ENCODE measurements at places on chromosomes 3 and 15.

- DNase-seq = no peak
Observed at GRCh38 chr3:21551019-21551418, 200.0 kb downstream of the ZNF385D start.

GRCh38 chr3:141426404-141427034, 58.2 kb downstream of the ZBTB38 start:
- no peak for DNase-seq

GRCh38 chr3:151584566-151584965, 123.7 kb upstream of the IGSF10 start:
- DNase-seq = no peak

DNA sequence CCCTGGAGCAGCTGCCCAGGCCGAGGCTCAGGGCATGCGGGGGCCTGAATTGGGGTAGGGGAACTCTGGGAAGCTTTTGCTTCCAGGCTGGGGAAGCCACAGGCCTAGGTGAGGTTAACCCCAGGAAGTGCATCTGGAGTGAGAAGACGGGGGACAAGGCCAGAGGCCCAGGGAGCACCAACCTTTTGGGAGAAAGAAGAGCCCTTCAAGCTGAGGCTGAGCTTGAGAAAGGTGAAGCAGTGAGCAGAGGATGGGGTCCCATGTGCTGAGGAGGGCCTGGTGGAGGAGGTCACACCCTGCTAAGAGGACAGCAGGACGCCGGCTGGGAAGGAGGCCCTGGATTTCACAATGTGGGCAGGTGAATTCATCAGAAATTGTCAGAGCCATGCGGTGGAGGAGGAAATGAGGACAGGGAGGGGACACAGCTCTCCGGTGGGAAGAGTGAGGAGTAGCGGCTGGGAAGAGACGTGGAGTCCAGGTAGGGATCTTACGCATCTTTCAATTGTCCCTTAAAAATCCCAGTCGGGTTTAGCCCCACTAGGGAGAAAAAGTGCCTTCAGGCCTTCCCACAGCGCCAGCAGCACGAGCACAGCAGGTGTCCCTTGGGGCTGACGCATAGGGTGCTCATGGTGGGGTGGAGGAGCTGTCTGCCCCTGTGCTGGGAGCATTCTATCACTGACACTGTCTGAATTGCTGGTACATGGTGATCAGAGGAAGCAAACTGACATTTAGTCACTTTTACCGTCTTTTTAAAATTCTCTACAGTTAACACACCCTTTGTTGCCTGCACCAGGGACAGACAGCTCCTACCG, 50.9 kb downstream of the HCN4 start:
- DNase-seq = no peak

GRCh38 chr3:145900056-145900829, 260.7 kb downstream of the PLOD2 start:
- no peak for DNase-seq

GRCh38 chr15:64774037-64774628, 1.3 kb downstream of the RBPMS2 start:
- DNase-seq = no peak

DNA sequence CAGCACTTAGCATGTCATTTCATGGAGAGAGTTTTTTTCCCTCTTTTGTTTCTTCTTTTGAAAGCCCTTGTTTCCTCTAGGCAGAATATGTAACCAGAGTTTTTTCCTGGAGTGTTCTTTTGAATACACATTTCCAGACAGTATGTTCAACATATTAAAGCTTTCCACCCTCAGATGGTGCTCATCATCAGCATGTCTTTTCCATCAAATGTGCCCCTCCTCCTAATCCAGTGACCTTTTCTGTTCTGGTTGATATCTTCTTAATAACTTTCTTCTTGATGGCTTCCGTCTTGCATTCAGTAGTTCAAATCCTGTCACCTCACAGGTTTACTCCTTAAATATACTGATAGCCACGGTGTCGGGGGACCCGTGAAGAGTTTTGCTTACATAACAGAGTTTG, 78.6 kb downstream of the FNDC3B start:
- DNase-seq = no peak

- no peak for DNase-seq
Observed at GRCh38 chr3:133455281-133455680, 55.4 kb downstream of the BFSP2 start.

GRCh38 chr3:134628884-134629283, 21.9 kb downstream of the KY start:
- DNase-seq = no peak

GRCh38 chr15:50113187-50113505, 5.9 kb downstream of the ATP8B4 start:
- DNase-seq = no peak

GRCh38 chr15:55740981-55741832, 1.7 kb downstream of the PRTG start:
- no peak for DNase-seq

DNA sequence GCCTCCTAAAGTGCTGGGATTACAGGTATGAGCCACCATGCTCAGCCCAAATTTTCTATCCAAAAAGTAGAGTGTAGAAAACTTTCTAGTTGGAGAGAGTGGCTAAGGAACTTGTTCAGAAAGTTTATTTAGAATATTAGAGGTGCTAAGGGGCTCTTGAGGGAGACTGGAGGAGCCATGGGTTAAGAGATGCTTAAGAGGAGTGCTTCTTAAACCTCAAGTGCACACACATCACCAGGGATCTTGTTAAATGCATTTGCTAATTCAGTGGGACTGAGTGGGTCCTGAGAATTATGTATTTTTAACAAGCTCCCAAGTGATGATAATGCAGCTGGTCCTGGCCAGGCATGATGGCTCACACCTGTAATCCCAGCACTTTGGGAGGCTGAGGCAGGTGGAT, 29.7 kb upstream of the SLMAP start:
- no peak for DNase-seq

- no peak for DNase-seq
Observed at GRCh38 chr3:195601382-195601781, 17.6 kb upstream of the APOD start.

- DNase-seq = peak; percentile 58
Observed at GRCh38 chr3:153927107-153927506, 194.1 kb upstream of the ARHGEF26 start.

DNA sequence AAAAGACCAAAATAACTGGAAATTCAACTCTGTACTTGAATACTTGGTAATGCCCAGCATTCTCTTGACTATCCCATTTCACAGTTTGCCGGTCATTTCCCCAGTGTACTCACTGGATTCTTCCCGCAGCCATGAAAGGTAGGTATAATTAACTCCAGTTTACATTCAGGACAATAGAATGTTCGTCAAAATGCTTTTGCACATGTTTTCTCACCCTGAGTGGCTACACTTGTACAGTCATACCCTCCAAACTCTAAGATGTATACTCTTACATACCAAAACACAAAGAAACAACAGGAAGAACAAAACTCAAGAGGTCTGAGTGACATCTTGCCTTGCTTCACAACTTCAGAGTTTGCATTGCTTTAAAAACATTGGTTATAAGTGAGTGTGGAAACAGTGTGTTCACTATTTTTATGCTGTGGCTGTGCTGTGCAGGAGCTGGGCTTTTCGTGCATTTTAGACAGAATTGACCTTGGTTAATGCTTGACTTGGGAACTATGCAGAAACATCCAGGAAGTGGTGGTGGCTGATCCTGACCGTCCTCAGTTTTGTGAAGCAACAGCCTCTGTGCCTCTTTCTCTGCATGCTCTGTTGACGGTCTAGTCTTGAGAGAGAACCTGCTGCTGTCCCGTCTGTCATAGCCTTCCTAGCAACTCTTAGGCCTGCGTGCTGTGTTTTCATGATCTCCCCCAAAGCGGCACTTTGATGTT, 90.5 kb downstream of the IGF1R start:
- DNase-seq = no peak

DNA sequence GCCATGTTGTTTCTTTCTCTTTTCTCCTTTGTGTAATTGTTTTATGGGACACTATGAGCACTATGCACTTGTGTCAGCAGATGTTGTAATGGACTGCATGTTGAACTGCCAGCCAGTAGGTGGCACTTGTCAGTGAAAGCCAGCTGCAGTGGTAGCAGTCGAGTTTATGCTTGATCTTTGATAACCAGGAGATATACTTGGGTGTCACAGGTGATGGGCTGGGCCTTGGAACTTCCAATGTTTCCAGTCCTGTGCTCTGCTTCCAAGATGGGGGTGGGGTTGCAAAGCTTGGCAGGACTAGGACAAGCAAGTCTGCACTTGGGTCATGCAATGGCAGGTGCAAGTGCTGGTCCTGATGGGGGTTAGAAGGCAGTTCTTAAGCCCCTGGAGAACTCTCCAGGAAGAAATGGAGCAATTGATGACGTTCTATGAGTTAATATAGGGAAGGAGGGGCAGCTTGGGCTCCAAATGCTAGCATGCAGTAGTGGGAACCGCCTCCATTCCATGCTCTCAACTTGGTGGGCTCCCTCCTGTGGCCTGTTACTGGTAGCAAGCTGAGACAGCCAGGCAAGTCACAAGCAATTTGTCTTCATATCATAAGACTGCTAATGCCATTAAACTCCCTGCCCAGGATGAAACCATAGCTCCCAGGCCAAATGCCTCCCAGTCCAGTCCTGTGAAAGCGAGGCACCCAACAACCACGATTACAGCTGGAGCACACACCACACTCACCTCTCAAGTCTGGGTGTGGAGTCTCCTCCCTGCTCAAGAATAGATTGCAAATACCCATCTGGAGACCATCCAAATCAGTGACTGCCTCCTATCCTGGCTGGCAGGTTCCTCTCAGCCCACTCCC, 287.2 kb downstream of the CGGBP1 start:
- no peak for DNase-seq

GRCh38 chr15:33551860-33552259, 241.1 kb downstream of the RYR3 start:
- DNase-seq = no peak

DNA sequence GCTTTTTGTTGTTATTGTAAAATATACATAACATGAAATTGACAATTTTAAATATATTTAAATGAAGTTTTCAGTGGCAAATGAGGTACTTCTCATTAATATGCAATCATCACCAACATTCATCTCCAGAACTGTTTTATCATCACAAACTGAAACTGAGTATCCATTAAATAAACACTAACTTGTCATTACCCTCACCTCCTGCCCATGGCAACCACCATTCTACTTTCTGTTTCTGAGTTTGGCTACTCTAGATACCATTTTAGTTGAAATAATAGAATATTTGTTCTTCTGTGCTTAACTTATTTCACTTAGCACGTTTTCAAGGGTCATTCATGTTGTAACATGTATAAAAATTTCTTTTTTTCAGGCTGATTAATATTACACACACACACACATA, 834.3 kb downstream of the PLOD2 start:
- no peak for DNase-seq

GRCh38 chr15:74892313-74892712, 2.5 kb downstream of the MPI start:
- no peak for DNase-seq

DNA sequence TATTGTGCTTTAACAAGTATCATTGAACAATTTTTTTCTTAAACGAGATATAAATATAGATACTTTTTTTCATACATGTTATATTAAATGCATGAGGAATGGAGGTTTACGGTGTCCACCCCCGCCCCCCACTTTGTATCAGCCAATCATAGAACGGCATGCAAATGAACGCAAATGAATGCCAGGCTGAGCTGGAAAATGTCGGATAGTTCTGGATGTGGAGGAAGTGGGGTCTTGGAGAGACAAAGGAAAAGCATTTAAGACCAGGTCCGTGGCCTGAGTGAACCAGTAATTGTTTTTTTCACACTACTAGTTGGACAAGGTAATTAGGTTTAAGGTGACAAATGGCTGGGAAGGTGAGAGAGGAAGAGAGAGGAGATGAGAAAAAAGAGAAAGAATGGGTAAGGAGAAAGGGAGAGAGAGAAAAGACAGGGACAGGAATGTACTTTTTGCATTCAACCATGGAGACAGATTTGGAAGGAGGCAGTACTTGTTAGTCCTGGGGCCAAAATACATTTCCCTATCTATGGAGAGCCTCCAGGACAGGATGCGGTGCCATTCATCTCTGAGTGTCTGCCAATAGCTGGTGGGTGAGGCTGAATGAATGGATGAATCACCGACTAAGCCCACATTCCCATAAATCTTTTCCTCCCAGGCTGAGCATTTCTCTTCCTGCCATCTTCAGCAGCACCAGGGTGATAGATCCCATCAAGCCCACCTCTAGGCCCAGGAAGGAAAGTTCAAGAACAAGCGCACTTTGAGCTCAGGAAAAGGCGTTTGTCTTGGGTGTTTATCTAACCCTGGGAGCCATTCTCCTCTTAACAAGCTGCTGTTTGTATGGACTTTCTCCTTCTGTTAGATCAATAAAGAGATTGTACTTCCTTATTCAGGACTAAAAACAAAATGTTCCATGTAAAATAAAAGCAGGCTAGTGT, 1.4 kb upstream of the RAD18 start:
- DNase-seq = no peak

GRCh38 chr15:95208988-95209387, 977.6 kb downstream of the MCTP2 start:
- DNase-seq = no peak

- DNase-seq = no peak
Observed at GRCh38 chr3:124984754-124985153, 50.2 kb upstream of the MUC13 start.

DNA sequence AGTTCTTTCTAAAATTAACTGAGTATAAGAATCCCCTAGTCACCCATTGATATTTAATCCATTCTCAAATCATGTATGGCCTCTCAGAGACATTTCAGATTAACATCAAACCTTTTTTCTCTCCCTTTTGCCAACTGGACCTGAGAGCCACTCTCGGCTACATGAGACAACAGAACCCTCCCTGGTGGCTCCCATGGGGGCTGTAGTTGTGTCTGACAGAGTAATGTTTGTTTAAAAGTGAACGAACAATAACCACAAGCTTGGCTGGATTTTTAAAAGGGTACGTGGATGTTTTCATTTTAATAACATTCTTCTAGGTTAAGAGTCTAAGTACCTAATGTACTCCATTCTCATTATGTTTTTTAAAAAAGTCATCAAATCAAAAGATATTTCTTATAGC, 37.1 kb downstream of the P3H2 start:
- no peak for DNase-seq

DNA sequence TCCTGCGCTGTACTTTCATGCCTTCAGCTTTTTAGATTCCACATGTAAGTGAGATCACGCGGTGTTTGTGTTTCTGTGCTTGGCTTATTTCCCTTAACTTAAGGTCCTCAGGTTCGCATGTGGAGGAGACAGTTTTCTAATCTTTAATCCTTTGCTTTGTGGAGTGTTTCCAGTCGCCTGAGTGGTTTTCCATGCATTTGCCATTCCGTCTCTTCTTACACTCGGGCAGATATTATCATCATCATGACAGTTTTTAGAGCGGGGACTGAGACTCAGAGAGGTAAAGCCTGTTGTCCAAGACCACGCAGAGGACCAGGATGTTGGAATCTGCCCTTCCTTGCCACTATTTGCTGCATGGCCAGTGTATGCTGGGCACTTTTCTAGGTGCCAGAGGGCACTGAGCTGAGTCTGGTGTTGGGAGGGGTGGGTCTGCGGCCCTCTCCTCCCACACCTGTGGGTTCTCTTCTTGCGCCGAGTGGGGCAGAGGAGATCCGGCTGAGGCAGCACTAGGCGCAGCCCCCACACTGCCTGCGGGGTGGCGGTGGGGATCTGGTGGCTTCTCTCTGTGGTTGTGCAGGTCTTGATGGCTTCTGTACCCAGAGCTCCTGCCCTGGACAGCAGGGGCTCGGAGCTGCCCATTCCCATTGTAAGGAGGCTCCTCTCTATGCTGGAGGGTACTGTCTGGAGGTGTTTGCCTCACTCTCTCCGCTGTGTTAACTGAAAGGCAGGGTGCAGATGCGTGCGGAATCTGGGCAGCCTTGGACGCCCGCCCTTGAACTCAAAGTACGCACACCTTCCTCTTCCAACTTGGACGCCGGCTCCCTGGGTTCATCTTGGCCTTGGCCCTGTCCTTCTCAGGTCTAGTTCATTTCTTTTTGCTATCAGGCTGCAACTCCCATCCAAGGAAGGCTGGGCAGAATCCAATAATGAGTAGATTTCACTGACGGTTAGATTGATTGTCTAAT, 156.0 kb upstream of the RGMA start:
- no peak for DNase-seq

- DNase-seq = peak; percentile 17
Observed at GRCh38 chr3:132180337-132180791, 136.8 kb upstream of the ACP3 start.
